ENCODE measurements at places on chromosomes 12 and 14.

- no peak for DNase-seq
These were observed 91.7 kb upstream of the RFLNA start for GRCh38 chr12:124203176-124203575.

DNA sequence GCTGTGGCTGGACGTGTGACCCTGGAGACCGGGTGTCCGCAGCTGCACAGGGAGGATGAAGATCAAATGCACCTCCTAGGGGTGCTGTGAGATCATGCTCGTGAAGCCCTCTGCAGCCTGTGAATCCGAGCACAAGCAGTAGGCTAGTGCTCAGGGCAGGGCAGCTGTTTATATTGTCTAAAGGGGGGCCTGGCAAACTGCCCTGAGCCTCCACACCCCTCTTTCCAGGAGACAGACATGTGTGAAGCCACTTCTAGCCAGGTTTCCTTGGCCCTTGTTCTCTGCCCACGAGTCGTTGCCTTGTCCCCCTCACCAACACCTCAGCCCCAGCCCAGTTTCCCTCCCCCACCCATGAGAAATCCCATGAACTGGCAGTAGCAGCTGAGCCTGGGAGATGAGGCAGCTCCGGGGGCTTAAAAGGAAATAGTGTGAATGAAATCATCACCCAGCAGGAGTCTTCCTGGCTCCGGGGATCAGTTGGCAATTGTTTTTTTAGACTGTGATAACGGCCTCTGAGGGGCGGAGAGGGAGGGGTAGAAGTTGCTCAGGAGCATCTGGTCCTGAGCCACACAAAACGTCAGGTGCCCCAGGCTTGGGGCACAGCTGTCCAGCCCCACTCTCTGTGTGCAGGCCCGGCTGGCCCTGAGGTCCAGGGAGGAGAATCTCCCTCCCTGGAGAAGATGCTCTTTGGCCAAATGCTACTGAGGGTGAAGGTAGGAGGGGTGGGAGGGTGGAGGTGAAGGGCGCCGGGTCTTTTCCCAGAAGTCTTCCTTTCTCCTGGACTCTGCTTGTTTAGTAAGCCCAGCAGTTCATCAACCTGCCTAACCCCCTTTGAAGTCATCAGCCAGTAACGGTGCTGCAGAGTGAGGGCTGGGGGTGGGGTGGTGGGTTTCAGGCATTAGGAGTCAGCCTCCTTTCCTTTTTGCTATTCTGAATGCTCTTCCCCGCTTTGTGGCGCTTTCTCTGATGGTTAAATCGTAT is 4.0 kb downstream of the FGF6 start:
- no peak for DNase-seq

DNA sequence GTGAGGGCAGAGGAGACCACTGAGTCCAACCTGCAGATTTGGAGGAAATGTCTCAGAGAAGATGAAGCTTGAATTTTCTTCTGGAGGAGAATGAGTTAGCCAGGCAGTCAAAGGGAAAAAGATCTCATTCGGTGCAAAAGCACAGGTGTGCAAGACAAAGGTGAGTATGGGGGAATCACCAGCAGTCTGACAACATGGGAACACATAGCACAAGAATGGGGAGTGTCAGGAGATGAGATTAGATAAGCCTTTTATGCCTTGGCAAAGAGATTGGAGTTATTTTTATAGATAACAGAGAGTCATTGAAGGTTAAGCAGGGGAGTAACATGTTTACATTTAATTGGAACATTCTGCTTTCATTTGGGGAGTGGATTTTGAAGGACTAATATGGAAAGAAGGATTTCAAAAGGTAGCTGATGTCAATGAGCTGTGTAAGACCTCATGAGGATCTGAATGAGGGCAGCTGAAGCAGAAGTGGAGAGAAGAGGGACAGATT is 171.3 kb upstream of the NTF3 start:
- no peak for DNase-seq

GRCh38 chr14:101544550-101544949 is 16.7 kb upstream of the DIO3 start:
- no peak for DNase-seq

DNA sequence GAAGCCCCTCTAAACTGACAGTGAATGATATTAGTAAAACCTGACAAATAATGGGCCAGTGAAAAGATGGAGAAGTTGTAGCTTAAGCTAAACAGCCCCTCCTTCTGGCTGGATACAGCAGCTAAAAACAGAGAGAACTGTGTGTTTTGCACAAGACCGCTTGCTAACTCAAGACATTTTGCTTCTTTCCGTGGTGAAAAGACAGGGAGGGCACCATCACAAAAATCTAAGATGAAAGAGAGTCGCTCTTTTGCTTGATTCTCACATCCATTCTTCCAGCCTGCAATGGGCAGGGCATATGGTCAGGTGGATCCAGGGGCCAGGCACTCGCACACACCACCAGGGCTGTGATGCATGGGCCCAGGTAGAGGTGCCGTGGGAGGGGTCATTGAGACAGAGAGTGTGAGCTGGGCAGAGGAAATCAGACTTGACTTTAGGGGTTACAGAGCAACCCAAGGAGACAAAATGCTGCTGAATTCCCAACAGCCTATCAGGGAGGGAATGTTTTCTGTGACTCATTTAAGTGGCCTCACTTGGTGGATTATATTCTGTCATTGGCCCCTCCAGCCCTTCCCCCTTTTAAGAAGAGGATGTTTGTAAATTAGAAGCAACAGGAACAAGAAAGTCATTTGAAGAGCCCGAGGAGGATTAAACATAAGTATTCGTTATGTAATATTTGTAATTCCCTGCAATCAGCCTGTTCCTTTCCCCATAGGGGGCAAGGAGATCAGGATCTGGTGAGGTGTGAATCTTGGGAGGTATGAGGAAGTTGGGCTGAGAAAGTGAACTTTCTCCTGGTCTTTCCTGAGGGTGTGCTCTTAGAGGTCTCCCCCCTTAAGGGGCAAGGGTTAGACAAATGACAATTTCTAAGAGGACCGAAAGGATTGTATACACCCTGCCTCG is 12.3 kb downstream of the EMP1 start:
- DNase-seq, result no peak

GRCh38 chr14:95123891-95124579 is 33.3 kb downstream of the DICER1 start:
- no peak for DNase-seq

GRCh38 chr14:95240859-95241813 is 78.6 kb downstream of the CLMN start:
- DNase-seq, result no peak

GRCh38 chr12:77469578-77470333 is 360.9 kb upstream of the NAV3 start:
- DNase-seq, result no peak

- DNase-seq, result no peak
These were observed 639 bp downstream of the FZD10 start for GRCh38 chr12:130162745-130163460.

DNA sequence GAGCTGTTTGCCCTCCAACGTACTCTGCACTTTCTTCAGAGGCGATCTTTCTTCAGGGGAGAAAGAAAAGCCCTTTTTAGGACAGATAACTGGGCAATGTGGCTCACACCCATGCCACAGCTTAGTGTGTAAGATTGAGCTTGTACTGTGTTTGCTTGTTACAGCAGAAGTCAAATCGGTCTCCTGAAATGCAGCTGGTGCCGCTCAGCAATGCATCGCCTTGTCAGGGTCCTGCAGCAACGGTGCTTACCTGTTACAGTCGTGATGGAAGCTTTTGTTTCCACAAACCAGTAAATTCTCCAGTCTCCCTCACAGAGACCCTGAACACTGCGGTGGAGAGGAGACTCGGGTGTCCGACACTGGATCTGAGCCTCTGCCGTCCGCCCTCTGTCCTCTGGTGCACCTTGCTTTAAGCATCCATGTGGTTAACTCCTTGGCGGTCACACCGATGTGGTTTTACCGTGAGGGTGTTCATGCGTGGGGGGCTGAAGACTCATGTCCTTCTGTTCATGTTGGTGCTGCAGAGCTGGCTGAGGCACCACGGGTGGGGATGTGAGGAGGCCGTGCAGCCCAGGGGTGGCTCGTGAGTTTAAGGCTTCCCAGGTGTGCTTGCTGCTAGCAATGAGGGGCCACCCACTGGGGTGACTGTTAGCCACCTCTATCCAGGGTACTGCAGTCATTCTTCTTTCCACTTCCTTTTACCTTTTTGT is 47.3 kb downstream of the FBXL14 start:
- no peak for DNase-seq

DNA sequence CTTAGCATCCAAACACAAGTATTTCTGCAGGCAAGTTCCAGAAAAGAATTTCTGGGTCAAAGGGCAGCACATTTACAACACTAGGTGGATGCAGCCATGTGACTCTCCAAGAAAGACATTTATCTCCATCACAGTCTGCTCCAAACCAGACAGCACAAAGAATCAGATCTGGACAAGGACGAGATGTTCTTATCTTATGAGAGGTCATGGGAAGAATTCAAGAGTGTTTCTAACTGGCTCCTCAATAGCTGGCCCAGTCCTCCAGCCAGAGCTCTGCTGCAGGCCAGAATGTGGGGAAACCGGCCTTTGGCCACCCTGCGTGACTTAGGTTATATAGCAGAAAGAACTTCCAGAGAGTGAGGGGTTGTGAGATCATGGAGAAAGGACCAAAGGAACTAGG is 17.4 kb downstream of the TMEM119 start:
- no peak for DNase-seq

GRCh38 chr14:68444449-68445168 is 348.3 kb downstream of the ZFP36L1 start:
- no peak for DNase-seq

DNA sequence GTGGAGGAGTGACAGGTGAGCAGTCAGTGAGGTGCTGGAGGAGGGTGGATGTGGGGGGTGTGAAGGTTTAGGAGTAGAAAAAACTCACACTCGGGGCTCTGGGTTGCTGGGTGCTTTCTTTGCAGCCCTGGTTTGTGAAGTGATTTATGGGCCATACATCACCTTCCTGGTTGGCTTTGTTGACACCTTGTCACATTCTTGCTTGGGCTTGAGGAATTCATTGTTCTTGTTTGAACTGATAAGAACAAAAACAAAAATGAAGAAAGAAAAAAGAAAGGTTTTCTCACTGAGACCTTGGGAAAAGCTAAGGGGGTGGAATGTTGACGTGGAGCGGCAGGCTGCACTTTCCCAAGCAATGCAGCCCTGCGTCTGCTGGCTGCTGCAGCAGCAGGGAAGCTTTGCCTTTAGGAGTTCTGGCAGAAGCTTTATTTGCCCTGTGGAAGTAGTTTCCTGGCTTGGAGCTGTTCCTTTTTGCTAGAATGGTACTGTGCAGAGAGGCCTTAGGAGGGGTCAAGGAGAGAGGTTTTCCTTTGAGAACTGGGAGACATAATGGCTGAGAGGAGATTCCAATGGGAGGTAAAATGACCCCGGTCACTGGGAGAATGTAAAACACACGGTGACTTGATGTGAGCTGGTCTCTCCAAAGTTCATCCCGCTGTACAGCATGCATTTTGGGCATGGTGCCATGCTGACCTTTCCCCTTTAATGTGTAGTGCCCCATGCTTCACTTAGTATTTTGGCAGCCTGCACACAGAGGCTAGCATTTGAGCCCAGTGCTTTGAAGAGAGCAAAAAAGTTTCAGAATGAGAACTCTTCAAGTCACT is 52.8 kb downstream of the HMGA2 start:
- DNase-seq, result no peak

DNA sequence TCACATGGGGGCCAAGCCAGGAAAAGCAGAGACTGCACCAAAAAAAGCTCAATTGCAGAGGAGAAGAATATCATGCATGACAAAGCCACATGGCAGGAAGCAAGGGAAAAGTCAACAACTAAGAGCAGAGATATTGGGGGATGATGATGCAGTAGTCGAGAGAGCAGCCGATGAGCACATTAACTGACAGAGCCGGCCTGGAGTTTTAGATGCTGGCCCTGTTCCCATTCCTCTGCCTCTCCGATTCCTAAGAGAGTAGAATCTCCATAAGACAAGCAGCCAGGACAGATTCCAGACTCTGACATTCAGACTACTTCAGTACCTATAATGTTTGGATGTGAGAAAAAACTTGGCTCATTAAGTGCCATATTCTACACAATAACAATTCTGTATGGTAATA is 155.9 kb downstream of the KCNH5 start:
- no peak for DNase-seq

- DNase-seq, result no peak
These were observed 20.8 kb upstream of the FBLN5 start for GRCh38 chr14:91968280-91968679.

DNA sequence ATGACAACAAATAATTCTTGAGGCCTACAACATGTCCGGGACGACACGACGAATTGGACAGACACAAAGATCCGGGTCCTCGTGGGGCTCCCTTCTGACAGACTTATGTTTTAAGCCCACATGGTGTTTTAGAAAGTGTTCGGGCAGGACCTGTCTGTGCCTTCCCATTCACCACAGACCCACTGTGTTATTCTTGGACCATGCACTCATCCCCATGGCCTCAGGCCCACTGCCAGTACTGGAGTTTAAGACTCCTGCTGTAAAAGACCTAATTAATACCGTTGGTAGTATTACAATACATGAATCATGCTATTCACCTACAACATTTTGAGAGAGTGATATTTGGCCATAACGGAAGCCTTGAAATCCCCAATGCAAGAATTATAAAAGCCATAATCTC is 20.0 kb downstream of the SLC15A4 start:
- DNase-seq, result no peak

DNA sequence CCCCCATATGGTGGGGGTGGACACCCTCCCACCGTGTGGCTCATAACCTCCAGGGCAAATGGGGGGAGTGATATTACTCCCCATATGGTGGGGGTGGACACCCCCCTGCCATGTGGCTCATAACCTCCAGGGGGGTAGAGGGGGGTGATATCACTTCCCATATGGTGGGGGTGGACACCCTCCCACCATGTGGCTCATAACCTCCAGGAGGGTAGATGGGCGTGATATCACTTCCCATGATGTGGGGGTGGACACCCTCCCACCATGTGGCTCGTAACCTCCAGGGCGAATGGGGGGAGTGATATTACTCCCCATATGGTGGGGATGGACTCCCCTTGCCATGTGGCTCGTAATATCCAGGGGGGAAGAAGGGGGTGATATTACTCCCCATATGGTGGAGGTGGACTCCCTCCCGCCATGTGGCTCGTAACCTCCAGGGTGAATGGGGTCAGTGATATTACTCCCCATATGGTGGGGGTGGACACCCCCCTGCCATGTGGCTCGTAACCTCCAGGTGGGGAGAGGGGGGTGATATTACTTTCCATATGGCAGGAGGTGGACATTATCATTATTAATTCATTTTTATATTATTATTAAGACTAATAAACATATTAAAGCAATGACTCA is 51.2 kb upstream of the OXA1L start:
- DNase-seq, result no peak

DNA sequence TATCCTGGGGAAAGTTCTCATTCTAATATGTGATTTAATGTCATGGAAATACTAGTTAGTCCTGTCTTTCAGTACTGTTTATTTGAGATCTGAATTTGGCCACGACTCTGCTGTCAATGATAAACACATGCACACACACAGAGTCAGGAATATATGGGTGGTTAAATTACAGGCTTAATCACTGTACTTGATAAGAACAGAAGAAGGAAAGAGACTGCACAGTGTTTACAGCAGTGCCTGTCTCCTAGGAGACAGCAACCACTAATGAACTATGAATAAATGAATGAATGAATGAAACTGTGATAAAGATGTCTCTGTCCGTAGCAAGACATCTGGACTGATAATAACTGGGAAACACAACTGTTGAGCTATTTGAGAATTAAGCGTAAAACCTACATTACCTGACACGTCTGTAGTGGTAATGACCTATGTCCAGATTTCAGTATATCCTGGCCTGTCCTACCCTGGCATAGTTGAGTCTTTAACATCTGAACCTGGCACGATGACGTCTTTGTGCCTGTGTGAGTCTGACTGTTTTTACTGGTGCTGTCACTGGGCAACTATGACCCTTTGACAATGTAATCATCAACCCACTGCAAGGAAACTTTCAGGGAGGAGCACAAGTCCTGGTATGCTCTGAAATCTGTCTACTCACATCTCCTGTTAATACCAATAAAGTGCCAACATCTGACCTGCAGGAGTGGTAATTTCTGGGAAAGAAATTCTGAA is 524.6 kb downstream of the TMEM132D start:
- DNase-seq, result no peak
